ENCODE measurements at places on chromosomes 16 and 17.
A peak's percentile ranks its signal among the peaks of the same experiment; 100 is the strongest.

GRCh38 chr17:11245187-11245586, 4.2 kb downstream of the SHISA6 start:
- DNase-seq: no peak

GRCh38 chr17:62062302-62062701, 2.8 kb downstream of the MED13 start:
- DNase-seq: no peak

DNA sequence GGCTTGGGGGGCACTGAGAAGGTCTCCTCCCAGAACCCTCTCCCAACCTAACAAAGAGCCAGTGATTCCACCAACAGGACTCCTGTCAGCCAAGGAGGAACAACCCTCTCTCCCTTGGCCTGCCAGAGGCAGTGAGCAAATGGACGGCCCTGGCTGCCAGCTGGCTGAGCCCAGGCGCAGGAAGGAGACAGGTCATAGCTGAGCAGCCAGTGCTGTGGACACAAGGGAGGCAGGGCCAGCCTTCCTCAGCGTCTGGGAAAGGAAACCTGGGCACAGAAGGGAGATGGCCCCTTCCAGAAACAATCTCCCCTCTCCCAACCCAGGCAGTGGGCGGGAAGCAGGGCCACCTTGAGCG, 2.1 kb downstream of the MPO start:
- DNase-seq: no peak

GRCh38 chr17:43695970-43696865, 34.5 kb upstream of the MEOX1 start:
- no peak for DNase-seq

DNA sequence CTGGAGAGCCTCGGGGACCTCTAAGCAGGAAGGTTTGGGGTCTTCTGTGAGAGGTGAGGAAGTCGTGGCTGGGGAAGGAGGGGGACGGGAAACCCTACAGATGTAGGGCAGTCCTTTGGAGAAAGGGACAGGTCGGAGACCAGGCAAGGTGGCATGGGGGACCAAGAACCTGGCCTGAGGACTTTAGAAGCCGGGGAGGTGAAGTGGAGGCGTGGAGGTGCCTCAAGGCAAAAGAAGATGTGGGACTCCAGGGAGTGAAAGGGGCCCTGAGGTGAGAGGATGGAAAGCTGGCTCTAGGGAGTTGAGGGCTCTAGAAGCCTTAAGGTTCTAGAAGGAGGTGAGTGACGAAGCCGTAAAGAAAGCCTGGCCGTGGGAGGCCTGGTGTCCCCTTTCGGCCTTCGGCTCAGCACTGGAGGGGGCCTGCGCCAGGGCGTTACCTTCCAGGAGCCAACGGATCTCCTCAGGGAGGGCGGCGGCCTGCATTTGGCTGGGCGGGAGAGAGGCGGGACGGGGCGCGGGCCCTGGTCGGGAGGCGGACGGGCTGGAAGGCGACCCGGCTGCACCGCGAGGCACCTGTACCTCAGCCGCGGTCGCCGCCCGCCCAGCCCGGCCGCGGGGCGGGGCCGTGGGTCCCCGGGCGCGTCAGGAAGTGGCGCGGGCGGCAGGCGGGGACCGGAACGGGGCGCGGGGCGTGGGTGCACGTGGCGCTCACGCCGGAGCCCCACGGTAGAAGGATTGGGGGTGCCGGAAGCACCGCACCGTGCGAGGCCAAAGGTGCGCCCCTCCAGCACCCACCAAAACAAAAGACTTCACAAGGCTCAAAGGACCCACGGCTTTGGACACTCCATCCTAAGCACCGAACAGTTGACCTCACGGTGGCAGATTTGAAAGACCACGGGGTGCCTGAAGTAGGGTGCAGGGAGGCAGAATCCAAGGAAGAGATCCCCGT, at the start of gene SKAP1:
TSS of gene SKAP1 (minus strand) at position 577 of the 949 bp plus-strand sequence.
- no peak for DNase-seq

GRCh38 chr16:66164581-66165247, 201.8 kb upstream of the CDH5 start:
- DNase-seq: no peak

DNA sequence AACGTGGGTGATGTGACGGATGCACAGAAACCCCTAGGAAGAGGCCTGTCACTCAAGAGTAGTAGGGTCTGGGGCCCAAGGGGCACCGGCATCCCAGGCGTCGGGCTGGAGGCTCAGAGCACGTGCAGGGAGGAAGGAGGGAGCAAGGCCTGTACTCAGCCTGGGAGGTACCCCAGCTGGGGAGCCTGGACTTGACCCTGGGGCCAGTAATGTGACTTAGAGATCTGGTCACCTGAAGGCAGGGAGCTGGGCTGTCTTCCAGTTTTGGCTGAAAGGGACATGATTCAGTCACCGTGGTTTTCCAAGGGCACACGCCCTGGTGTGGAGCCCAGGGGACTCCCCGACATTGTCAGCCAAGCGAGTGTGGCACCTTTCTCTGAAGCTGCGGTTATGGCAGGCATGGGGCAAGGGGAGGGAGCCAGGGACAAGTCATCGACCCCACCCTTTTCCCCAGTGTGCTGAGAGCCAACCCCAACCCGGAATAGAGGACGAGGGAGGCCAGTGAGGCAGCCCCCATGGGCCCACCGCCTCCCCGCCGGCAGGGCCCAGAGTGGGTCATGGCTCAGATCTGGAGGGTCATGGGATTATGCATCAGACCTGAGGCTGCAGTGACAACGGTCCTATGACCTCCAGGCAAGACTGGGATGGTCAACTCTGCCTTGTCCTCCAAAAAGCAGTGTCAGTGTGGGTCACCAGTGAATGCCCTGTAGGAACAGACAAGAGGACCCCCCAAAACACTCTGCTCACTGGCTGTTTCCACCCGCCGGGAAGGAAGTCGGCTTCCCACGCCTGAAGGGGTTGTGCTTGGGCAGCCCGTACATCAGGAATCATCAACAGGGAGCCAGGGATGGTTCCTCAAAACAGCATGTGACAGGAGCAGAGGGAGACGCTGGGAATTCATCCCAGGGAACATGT, 41.9 kb downstream of the MEAK7 start:
- no peak for DNase-seq

DNA sequence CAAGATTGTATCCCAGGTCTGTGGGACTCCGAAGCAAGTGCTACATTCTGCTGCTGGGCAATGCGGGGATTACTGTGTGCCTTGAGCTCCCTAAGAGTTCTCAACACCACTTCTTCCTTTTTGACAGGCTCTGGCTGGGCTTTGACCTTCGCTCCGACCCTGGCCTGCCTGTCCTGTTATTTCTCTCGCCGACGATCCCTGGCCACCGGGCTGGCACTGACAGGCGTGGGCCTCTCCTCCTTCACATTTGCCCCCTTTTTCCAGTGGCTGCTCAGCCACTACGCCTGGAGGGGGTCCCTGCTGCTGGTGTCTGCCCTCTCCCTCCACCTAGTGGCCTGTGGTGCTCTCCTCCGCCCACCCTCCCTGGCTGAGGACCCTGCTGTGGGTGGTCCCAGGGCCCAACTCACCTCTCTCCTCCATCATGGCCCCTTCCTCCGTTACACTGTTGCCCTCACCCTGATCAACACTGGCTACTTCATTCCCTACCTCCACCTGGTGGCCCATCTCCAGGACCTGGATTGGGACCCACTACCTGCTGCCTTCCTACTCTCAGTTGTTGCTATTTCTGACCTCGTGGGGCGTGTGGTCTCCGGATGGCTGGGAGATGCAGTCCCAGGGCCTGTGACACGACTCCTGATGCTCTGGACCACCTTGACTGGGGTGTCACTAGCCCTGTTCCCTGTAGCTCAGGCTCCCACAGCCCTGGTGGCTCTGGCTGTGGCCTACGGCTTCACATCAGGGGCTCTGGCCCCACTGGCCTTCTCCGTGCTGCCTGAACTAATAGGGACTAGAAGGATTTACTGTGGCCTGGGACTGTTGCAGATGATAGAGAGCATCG, 2.4 kb downstream of the SLC16A13 start:
- DNase-seq: no peak

DNA sequence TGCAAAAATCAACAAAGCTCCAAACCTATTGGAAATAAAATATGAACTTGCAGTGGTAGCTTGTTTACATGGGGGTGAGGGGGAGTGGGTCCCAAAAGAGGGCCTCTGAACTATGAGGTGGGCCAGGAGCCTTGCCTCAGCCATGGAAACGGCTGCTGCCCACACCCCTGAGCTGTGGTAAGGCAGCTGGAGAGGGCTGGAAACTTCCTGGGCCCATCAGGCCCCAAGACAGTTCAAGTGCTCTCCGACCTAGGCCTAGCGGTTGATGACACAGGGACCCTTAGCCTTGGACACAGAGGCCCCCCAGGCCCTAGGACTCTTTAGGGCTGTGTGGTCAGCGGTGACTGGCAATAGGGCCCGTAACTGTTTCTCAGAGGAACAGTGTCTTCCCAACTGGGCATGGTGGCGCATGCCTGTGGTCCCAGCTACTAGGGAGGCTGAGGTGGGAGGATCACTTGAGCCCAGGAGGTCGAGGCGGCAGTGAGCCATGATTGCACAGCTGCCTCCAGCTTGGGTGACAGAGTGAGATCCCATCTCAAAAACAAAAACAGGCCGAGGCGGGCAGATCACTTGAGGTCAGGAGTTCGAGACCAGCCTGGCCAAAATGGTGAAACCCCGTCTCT, 18.3 kb downstream of the UNC13D start:
- DNase-seq: no peak

DNA sequence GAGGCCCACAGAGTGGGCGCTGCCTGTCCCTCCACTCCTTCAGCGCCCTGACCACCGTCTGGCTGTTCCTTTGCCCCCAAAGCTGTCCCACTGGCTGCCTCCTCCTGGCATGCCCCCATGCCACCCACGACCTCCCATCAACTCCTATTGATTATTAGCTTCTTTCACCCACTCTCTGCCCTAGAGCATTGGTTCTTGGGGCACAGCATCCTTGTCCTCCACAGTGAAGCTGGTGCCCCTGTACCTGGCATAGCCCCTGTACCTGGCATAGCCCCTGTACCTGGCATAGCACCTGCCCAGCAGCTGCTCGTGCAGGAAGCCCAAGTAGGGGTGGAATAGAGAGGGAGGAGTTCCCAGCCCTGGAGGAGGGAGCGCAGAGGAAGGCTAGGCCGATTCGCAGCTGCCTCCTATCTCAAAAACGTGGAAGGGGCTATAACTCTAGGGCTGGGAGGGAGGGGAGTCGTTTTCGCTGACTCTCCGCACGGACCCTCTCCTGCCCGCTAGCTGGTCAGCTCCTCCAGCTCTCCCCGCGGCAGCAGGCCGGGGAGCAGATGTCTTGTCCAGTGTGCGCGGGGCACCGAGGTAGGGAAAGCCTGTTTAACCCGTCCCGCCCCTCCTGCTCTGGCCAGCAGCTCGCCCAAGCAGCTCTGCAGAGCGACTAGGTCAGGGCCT, 5.7 kb upstream of the ACTG1 start:
- DNase-seq: no peak

GRCh38 chr17:50210240-50211225, 9.1 kb upstream of the COL1A1 start:
- peak; percentile 97 for DNase-seq

DNA sequence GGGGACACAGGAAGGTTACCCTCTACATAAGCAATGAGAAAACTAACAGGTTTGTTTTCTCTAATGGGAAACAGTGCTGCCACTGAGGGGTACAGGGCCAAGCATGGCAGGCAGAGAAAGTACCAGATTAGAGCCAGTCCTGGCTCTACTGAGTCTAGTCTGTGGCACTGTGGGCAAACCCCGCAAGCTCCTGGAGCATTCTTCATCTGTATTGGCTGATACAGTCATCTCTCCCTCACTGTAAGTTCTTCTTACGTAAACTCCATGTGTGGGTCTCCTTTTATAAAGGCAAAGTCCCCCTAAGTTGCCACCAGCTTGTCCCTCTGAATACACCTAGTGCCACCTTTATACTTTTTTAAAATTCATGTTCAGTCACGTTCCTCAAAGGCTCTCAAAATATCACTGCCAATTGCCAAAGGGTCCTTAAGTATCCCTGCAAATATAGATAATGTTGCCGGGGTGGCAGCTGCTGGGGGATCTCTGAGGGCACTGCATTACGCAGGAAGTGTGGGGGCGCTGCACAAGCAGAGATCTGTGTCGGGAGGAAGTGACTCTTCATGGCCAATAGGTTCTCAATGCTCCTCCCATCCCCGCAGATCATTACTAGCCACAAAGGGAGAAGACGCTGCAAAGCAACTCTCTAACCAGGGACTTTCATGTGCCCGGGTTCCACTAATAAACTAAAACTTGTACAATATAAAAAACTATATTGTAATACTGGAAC, 18.8 kb downstream of the XPO6 start:
- DNase-seq: no peak

- DNase-seq: no peak
Observed at GRCh38 chr16:77823067-77823466, 34.7 kb downstream of the VAT1L start.

- no peak for DNase-seq
Observed at GRCh38 chr16:66741950-66742808, 9.2 kb downstream of the DYNC1LI2 start.

DNA sequence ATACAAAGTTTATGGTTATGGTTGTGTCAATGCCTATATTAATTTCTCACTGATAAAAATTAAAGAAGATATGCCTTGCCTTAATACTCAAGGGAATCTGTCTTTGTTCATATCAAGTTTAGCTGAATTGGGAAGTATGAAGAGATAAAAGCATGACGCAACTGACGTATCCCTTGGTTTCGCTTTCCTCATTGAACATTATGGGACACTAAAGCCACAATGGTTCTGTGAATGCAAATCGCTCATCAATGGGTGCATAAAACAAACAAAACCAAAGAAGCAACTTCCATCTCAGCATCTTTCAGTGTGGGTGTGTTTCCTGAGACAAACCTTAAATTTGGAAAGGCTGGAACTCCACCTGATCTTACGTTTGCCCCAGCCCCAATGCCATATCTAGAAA, 108.2 kb downstream of the NPIPB5 start:
- no peak for DNase-seq

- DNase-seq: no peak
Observed at GRCh38 chr16:27195941-27196595, 7.3 kb upstream of the KDM8 start.

- no peak for DNase-seq
Observed at GRCh38 chr16:9840761-9841665, 341.2 kb downstream of the GRIN2A start.

DNA sequence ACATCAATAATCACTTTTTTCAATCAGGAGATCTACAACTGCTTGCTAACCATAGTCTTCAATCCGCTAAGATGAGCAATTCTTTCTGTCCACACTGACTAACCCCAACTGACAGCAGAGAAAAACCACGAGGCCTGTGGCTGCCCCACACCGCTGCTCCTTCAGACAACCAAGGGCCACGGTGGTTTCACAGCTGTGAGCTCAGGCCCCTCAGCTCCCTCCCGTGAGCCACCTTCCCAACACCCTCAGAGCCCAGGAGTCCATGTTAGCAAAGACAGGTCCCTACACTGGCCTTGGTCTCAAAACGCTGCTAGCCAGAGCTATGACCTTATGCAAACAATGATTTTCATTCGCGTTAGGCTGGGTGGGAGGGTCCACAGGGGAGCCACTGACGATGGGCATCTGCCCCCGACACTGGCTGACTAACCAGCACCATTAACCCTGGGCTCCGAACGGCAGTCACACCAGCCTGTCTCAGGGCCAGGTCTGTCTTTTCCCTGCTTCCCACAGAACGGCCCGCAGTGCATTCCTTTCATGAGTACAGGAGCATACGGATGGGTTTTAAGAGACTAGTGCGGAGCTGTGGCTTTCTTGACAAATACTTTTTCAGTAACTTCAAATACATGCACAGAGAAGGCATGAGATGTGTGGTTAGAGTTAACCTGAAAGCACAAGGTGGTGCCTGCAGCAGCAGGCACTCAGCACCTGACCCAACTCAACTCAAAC, 67.3 kb downstream of the ANKRD11 start:
- DNase-seq: no peak

GRCh38 chr16:47236716-47237115, 93.0 kb upstream of the NETO2 start:
- DNase-seq: no peak

Data from 8988T (cell line).